Psoas muscle (tissue), 8 donors: ENCODE measurements at places on chromosomes 1 and 21.

DNA sequence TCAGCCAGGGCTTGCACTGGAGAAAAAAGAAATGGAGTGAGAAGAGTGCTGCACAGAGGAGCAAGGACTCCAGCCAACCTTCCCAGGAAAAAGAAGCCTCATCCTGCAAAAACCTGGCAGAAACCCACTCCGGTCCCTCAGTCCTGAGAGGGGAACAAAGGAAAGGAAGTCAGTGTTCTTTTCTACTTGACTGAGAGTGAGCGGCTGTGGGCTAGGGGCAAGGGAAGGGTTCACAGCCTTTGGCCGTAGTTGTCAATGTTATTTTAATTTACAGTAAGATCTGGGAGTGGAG lies 8.9 kb upstream of the GOLT1A start:
- DNase-seq, result no peak

DNA sequence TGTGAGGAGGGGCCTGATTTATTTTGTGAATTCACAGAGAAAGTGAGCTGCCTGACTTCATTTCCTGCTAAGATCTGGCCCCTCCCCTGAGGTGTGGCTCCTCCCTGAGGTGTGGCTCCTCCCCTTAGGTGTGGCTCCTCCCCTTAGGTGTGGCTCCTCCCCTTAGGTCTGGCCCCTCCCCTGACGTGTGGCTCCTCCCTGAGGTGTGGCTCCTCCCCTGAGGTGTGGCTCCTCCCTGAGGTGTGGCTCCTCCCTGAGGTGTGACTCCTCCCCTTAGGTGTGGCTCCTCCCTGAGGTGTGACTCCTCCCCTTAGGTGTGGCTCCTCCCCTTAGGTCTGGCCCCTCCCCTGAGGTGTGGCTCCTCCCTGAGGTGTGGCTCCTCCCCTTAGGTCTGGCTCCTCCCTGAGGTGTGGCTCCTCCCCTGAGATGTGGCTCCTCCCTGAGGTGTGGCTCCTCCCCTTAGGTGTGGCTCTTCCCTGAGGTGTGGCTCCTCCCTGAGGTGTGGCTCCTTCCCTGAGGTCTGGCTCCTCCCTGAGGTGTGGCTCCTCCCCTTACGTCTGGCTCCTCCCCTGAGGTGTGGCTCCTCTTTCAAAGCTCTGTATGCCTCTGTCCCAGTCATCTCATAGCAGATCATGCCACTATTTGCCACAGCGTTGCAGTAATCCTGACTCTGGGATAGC lies 26.9 kb upstream of the LRRC3 start:
- no peak for DNase-seq

DNA sequence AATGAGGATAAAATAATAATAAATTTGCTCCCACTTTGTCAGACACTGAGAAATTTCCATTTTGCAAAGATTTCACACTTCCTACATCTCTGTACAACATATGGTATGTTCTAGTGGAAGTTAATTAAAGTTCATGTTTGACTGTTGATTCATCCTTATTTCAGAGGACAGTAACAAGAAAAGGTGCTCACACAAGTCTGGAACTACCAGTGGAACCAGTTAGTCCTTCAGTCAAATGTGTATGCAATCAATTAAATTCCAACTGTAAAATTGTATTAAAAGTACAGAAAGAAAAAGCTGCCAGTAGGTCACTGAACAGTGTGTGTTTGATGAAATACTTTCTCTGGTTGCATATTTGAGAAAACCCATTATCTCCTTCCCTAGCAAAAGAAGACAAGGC lies 496.0 kb upstream of the PKN2 start:
- DNase-seq, result no peak

DNA sequence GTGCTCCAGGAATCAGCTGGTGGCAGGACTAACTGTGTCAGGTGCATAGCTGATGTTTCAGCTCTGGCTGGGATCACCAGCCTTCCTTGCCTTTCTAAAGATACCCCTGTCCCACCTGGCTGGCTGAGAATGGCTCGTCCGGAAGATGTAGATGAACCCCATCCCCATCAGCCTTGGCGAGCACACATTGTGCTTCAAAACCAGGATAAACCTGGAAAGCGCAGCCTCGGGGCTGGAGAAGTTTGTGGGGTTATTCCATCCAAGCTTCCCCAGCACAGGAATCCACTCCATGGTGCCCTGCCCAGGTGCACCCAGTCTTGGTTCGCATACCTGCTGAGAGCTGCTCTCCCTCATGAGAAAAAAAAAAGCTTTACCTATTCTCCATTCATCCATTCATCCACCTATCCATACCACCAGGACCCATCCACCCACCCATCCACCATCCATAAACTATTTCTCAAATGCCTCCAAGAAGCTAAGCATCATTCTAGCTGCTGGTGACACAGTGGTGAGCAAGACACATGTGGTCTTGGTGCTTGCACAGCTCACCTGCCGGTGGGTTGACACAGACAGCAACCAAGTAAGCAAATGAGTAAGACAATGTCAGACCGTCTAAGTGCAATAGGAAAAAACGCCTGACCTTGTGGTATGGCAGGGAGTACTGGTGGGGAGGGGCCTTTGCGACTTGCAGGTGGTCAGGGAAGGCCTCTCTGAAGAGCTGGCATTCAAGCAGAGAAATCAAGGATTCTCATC lies 94.0 kb downstream of the DMRTB1 start:
- DNase-seq, result no peak

DNA sequence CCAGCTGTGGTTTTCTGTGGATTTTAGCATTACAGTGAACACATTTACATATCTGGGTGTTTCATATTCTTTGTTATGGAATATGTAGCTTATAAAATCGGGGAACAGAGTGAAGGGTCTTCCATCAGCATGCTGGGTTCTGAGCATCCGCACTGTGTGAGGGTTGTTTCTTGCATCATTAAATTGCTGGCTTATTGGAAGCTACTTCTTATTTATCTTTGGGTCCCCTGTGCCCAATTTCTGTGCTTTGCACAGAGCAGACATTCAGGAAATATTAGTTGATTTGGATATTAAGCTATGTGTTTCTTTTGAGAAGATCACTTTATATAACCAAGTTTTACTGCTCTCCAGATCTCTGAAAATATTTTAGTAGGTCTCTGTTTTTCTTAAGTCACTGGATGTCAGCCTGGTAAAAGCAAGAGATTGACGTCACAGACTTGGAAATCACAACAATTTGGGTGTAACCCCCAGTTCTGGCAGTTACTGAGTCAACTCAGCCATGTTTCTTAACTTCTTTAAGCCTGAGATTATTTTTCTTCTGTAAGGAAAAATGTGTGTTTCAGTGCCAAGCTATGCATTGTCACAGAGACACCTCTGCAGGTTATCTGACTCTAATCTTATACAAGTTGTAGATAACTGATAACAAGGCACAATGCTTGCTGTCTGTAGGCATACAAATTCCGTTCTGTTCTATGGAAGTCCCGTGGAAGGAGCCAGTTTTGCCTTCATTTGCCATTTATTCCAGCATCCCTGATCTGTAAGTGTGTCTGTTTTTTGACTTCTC lies 258.3 kb upstream of the KAZN start:
- no peak for DNase-seq

GRCh38 chr1:95370691-95371562 lies 136.9 kb downstream of the RWDD3 start:
- DNase-seq, result no peak

DNA sequence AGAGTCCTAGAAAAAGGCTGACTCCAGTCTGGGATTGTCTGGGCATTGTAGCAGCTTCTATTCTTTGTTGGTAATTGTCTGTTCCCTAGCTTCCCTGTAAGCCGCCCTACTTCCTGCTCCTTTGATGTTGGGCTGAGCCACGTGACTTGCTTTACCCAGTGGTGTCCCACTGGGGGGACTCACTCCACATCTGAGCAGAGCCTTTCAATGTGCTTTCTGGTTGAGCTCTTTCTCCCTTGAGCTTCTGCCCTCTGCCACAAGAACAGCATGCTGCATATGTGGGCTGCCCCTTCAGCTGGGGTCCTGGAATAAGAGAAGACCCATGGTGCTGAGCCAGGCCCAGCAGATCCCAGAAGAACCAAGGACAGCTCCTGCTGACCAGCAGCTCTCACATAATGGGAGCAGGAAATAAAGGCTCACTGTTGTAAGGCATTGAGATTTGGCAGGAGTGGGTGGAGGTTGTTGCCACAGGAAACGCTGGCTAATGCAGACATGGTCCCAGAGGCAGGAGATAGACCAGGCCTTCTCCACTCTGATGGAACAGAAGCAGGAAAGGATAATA lies 276.3 kb upstream of the GJB5 start:
- DNase-seq, result no peak

DNA sequence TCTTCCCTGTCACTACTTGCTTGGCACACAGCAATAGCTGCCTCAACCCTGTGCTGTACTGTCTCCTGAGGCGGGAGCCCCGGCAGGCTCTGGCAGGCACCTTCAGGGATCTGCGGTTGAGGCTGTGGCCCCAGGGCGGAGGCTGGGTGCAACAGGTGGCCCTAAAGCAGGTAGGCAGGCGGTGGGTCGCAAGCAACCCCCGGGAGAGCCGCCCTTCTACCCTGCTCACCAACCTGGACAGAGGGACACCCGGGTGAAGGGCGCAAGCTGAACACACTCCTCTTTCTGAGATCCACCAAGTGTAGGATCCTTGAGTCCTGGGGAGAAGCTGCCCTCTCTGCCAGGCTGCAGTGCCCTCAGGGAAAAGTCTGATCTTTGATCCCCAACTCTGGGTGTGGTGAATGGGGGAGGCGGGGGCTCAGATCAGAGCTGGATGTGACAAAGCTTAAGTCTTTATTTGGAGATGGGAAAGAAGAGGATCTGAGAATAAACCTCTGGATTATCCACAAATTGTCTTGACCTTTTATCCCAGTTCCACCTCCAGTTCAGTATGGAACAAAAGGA lies 1.2 kb downstream of the RXFP4 start:
- DNase-seq, result no peak

DNA sequence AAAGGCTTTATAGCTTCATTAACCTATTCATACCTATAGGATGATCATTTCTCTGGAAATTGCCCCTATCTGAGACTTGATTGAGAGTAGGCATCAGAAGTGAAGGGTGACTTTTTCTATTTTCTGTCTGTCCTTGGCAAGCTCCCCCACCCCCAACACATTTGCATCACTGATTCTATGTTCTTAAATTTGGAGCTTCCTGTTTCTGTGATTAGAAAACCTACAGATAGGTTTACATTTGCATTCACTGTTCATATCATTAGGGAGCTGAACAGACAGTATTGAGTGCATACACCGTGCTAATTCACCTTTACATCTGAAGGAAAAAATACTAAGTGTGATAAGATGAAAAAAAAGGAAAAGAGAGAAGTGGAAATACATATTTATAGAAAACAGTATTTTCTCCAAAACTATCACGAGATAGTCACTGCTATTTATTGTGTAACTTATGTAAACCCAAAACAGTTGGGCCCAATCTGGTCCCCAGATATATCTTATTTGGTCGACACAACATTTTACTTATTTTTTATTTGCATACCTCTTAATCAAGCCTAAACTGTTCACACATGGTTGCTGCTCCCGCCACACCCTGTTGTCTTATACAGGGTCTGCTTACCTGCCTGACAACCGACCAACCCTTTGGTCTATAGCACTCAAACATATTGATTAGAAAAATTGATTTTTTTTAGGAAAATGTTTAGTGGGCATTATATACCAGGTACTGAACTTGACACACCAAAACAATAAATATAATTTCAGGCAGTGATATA lies 218.8 kb downstream of the NTNG1 start:
- no peak for DNase-seq

- DNase-seq, result no peak
Observed at GRCh38 chr1:69400128-69400527, 167.6 kb upstream of the LRRC7 start.

DNA sequence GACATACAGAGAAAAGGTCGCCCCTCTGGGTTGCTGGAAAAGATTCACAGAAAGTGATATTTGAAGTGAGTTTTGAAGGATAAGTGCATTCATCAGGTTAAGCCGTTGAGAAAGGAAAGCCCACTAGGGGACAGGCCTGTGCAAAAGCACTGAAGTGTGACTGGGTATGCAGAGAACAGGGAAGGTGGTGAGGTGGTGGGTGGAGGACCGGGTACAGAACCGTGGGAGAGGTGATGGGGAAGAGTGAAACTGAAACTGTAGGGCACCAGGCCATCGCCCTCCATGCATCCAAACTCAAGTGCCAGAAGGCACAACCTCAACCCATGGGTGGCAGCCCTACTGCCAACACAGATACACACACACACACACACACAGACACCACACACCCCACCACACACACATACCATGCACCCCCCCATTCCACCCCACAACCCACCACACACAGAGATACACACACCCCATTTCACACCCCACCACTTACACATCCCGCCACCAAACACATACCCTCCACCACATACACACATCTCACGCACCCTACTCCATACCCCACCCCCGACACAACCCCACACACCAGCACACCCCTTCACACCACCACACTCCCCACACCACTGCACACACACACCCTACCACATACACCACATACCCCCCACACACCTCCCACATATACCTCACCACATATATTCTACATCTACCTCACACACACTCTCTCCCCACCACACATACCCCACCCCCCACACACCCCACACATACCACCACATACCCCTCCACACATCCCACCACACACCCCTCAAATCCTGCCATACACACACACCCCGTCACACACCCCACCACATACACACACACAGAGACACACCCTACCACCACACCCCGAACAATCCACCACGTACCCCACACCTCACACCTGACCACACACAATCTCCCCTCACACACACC lies 59.0 kb downstream of the TSEN15 start:
- DNase-seq, result no peak

DNA sequence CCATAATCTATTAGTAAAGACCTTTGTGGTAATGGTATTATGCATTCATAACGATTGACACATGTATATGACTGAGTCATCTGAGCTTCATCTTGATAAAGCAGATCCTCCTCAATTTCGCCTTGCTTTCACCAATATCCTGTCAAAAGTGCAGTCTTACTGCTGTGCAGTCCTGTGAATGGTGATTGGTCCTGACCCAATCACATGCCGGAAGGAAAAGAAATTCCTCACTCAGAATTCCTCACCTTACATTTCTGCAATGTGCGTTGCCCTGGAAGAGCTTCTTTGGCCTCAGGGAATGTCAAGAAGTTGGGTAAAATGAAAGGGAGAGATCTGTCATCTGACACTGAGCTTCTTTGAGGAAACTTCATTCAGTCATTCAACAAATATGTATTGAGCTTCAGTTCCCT lies 121.0 kb upstream of the TSPAN2 start:
- DNase-seq, result no peak

DNA sequence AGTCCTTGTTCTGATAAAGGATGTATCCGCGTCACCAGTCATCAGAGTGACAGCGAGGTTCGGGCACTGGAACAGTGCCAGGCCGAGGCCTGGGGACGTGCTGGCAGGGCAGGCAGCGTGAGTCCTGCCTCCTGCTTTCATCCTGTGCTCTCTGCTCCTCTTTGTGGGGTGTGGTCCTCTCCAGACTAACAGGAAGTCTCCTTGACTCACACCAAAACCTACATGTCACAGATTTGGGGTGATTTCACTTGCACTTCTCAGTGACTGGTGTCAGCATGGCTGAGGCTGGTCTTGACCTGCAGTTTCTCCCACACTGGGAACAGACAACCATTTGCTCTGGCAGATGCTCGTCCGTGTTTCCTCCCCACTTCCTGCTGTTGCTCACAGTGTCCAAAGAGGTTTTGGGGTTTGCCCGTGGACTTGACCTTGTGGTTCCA lies 8.8 kb upstream of the NLRP3 start:
- DNase-seq, result peak; percentile 31

GRCh38 chr21:35207322-35207721 lies 158.2 kb upstream of the RUNX1 start:
- peak; percentile 30 for DNase-seq

GRCh38 chr1:18064534-18064933 lies 43.1 kb upstream of the IGSF21 start:
- no peak for DNase-seq
